Stimulated activated CD4-positive, alpha-beta T cell treated with anti-CD3 and anti-CD28 coated beads, Interleukin-2, amount 100 ng/mL, for 48 hours (primary cell): ENCODE measurements at places on chromosomes 7 and 10.

DNA sequence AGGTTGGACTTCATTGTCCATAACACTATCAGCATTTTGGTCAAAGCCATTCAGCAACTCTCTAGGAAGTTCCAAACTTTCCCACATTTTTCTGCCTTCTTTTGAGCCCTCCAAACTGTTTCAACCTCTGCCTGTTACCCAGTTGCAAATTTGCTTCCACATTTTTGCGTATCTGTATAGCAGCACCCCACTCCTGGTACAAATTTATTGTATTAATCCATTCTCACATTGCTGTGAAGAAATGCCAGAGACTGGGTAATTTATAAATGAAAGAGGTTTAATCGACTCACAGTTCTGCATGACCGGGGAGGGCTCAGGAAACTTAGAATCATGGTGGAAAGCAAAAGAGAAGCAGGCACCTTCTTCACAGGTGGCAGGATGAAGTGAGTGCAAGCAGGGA is 198.8 kb downstream of the MTERF1 start:
- no peak for DNase-seq

DNA sequence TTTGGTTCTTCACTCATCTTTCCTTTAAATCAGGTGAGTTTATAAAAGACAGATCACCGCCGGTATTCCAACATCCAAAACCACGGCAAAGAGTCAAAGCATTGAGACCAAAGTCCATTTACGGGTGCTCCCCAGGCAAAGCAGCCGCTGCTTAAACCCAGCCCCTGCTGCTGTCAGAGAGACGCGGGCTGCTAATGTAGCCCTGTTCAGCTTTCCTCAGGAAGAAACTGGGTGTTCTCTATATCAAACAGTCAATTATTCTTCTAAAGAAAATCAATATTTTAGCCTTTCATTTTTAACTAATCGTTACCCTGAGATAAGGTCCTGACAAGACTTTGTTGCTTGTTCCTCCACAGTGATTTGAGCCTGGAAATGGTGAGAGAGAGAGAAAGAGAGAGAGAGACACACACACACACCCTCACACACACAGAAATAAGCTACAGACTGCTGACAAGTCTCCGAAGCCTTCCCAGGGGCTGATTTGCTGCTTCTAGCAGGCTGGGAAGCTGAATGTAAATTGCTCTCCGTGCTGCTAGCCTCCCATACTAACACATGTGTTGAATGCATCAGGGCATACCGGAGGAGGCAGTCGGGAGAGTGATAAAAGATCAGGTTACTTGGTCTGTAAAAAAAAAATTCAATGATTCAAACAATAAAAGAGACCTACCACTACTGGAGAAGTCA is 183.0 kb upstream of the ANK3 start:
- peak; percentile 26 for DNase-seq

- DNase-seq, result no peak
Measured at GRCh38 chr7:90688810-90689209, 92.7 kb downstream of the CDK14 start.

DNA sequence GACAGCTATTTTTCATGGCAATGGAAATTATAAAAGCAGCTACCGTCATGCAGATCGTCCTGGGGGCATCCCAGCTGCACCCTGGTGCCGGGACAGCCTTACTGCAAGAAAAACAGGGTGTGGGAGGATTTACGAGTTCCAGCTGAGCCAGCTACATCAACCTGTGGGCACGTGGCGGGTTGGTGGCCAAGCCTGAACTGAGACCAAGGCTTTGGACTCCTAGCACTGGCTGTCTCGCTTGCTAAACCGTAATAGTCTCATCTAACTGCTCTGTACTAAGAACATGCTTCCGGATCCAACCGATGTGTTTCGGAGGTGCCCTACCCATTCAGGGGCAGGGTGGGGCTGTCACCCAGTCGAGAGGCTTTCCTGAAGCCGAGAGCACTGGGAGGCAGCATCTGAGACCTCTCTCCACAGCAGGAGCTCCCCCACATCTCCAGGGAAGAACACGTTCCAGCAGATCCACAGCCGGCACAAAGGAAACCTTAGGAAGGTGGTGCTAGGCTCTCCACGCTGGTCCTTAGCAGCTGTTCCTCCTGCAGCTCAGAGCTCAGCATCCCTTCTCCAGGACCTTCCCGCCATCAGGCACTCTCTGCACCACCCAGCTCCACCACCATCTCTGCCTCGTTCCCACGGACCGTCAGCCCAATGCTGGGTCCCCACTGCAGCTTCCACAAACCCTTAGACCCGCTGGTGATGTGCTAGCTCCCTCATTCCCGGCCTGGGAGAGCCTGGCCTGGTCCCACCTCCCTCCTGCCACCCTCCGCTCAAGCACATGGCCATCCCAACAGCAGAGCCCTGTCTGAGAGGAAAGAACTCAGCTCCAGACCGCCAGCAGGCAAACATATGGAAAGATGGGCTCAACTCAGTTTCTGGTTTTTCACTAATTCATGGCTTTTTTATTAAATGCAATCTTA is 158.5 kb downstream of the PTPRN2 start:
- DNase-seq, result no peak

- no peak for DNase-seq
Measured at GRCh38 chr10:21280037-21280436, 245.4 kb downstream of the SKIDA1 start.
